IPS DF 6.9 (cell line): ENCODE measurements at places on chromosomes 5 and 9.
A peak's percentile ranks its signal among the peaks of the same experiment; 100 is the strongest.

- DNase-seq, result no peak
Measured at GRCh38 chr9:34501889-34502425, 20.8 kb downstream of the ENHO start.

GRCh38 chr9:22838266-22838665 lies 391.6 kb downstream of the DMRTA1 start:
- DNase-seq, result no peak

DNA sequence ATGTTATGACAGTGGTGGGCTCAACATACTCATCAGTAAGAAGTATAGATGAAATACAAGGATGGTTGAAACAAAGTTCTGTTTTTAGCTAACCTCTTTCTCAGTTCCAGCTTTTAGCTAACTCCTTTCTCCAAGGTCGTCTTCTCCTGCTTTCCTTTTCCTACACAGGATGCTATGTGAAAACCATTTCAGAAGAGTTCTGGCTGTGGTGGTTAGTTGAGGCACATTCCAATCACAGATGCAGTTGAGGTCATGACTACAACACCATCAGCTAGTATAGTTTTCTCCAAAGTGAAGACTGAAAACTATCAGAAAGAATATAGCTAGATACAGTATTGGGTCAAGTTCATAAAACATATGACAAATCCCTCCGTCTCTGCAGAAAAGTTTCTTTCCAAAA lies 477.7 kb upstream of the C9orf72 start:
- no peak for DNase-seq

GRCh38 chr5:169354263-169354662 lies 53.3 kb upstream of the SLIT3 start:
- no peak for DNase-seq

DNA sequence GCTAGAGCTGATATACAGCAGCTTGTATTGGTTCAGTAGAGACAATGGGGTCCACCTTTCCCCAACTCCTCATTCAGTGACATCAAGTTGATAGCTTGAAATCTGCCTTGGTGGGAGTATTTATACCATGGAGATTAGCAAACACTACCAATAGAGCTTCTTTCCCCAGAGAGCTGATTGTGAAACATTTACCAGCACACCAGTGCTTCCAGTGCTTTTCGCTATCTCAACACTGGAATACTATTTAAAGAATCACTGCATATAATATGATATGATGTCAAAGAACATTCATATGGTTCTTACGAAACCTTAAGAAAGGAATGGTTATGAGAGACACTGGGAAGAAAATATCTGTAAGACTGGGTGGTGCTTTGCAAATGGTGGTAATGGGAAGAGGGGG lies 21.8 kb upstream of the RNF145 start:
- no peak for DNase-seq

GRCh38 chr5:20040901-20041300 lies 52.9 kb upstream of the CDH18 start:
- DNase-seq, result no peak

DNA sequence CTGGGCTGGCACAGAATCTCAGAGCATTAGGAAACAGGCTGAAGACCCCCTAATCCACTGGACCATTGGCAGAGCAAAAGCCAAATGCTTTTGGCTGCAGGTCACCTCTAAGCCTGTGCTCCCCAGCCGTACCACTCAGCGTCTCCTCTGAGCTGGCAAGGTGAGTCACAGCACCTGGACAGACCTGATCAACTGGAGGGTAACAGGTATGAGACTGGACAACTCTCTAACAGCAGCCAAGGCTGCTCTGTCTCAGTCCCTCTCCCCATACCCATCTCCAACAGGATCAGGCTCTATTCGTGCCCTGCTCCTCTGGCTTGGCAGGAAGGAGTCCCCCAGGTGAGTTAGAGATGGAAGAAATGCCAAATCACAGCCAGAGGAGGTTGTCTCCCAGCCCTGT lies 4.7 kb downstream of the GOLGA2 start:
- no peak for DNase-seq

- DNase-seq, result no peak
Measured at GRCh38 chr9:87199278-87199677, 252.0 kb upstream of the GAS1 start.

- no peak for DNase-seq
Measured at GRCh38 chr5:168802337-168802736, 223.2 kb upstream of the PANK3 start.

DNA sequence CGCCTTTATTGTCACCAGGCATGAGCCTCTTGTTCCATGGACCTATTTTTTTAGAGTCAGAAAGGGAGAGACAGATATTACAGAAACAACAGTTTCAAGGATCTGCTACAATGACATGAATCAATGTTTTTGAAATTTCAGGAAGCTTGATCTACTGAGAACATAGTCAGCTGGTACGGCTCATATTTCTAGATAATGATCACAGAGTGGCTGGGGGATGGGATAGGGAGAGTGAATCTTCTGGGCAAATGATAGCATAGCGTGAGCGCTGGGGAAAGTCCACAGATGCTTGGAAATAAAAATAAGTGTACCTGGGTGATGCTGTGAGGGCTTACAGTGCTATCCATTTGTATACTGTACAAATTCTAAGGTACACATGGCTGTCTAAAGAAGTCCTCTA lies 340.4 kb downstream of the EBF1 start:
- DNase-seq, result no peak

GRCh38 chr5:170691657-170692056 lies 91.9 kb upstream of the GABRP start:
- DNase-seq, result peak; percentile 35

DNA sequence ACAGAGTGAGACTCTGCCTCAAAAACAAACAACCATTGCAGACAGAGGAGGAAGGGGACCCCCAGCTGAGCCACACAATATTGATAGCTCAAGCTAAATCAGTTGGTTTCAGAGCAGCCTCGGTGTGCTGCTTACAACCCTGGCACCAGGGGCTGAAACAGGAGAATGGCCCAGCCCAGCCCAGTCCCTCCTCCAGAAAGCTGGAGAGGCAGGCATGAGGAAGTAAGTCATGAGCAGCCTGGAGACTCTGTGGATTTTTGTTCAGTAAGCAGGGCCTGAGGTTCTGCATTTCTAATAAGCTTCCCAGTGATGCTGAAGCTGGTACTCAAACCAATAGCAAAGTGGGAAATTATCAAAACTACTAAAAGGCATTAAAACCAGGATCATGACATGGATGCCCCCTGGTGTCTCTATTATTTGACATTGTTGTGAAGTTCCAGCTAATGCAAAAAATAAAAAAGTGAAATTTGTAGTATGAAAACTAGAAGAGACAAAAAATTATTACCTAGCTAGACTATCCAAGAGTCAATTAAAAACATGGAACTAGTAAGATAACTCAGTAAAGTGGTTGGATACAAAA lies 14.2 kb downstream of the PRRT1B start:
- DNase-seq, result no peak

GRCh38 chr9:79266986-79267385 lies 304.8 kb upstream of the TLE4 start:
- DNase-seq, result no peak

DNA sequence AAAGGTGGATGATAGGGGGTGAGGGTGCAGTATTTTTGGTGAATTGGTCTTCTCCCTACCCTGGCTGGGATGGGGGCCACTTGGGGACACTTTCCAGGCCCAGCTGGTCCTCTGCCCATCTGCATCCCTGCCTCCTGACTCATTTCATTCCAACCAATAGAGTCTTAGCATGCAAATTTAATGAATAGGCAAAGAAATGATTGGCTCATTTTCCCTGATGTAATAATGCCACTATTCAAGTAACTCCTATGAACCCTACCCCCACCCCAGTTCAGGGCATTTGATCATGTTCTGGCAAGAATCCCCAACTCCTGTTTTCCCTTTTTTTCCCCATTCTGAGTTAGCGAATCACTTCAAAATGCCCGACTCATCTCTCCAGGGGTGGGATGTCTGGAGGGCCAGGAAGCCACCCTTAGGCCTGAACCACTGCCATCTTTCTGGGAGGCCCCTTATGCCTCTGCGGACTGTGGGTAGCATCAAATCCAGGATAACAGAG lies 56.7 kb downstream of the PCDH1 start:
- DNase-seq, result no peak

DNA sequence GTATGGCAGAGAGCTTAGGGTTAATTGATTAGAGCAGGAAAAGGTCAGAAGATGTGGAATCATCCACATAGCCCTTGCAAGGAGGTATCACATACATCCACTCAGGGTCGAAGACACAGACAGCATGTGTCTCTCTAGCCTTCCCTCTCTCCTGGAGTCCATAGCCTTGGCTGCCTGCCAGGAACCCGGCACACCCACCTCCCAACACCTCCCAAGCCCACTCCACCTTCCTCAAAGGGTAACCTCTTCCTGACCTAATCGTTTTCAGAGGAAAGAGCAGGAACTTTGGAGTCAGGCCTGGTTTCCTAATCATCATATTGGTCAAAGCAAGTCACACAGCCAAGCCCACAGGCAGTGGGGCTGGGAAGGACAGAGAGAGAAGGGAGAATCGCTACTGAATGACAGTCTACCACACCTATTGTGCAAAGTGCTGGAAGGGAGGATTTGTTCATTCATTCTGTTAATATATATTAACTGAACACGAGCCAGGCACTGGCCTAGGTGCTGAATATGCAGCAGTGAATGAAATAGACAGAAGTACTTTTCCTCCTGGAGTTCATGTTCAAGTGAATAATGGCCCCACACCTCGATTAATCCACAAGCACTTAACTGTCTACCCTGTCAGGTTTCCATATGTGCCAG lies 107.8 kb downstream of the KCNIP1 start:
- no peak for DNase-seq

GRCh38 chr9:28001096-28001495 lies 427.8 kb upstream of the C9orf72 start:
- DNase-seq, result no peak

DNA sequence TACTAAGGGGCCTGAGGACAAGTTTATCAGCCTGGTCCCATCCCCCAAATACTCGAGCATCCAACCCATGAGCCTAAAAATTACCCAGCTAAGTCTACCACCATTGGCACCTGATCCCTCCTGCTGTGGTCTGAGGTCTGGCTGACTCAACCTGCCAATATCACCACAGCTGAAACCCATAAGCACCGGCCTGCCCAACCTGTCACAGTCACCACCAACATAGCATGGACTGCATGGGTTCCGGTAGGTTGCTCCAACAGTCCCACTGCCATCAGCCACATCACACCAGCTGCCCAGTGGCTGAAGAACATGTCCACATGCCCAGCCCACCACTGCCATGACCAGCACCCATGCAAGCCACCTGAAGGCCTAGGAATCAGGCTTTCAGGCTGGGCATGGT lies 495.0 kb downstream of the PRELID2 start:
- no peak for DNase-seq

- DNase-seq, result no peak
Measured at GRCh38 chr9:92488681-92489550, 6.6 kb upstream of the ASPN start.

GRCh38 chr9:120289990-120290975 lies 289.7 kb downstream of the CDK5RAP2 start:
- DNase-seq, result no peak

GRCh38 chr9:134059661-134060395 lies 8.0 kb downstream of the BRD3 start:
- no peak for DNase-seq

DNA sequence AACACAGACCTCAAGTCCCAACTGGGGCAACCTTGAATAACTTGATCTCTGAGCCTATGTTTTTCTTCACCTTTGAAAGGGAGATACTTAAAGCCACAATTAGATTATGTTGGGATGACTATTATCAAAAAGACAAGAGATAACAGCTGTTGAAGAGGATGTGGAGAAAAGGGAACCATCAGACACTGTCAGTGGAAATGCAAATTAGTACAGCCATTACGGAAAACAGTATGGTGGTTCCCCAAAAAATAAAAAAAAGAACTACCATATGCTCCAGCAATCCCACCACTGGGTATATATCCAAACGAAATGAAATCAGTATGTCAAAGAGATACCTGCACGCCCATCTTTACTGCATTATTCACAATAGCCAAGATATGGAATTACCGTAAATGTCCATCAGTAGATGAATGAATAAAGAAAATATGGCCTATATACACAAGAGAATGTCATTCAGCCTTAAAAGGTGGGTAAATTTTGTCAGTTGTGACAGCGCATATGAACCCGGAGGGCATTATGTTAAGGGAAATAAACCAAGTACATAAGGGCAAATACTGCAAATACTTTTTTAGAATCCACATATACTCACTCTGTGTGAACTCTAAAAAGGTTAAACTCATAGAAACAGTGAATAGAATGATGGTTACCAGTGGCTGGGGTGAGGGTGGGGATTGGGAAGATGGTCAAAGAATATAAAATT lies 12.7 kb downstream of the FAT2 start:
- DNase-seq, result no peak

DNA sequence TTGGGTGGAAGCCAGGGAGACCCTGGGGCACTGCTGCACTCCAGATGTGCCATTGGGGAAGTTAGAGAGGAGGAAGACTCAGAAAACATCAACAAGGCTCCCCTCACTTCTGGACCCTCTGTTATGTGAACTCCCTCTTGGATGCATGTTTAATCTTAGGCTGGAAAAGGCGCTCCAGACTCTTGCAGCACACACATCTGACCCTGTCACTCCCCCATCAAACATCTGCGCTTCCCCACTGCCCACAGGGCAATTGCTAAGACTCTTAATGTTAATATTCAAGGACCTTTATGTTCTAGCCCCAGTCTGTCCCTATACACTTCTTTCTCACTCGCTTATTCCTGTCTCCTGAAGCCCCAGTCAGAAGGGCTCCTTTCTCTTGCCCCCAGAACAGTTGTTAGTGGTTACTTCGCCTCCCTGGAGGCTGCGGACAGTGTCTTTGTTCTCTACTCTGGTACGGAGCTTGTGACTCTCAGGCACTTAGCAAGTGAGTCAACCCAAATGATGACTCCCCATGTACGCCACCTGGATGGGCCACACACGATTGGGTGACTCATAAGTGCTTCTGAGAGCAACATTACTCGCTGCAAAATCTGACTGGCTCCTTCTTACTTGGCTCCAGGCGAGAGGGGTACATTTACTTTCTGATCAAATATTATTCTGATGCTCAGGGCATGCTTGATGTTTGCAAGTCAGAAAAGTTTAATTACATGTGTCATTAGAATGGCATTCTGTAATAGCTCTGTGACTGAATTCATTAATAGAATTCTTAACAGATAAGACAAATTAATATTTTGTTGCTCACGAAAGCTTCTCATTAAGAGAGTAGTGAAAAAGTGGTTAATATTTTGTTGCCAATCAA lies 193.6 kb downstream of the HSPA4 start:
- no peak for DNase-seq

DNA sequence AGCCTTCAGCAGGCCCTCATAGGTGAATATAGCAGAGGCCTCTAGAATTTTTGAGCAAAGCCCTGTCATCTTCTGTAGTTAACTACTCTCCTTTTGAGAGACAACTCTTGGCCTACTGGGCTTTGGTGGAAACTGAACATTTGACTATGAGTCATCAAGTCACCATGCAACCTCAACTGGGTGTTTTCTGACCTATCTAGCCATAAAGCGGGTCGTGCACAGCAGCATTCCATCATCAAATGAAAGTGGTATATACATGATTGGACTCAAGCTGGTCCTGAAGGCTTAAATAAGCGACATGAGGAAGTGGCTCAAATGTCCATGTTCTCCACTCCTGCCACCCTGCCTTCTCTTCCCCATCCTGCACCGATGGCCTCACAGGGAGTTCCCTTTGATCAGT lies 1115.5 kb downstream of the TAF11L14 start:
- no peak for DNase-seq
